NCI-H524 treated with DMSO at 0.1 percent for 48 hours (cell line): ENCODE measurements at places on chromosomes 1 and 21.

DNA sequence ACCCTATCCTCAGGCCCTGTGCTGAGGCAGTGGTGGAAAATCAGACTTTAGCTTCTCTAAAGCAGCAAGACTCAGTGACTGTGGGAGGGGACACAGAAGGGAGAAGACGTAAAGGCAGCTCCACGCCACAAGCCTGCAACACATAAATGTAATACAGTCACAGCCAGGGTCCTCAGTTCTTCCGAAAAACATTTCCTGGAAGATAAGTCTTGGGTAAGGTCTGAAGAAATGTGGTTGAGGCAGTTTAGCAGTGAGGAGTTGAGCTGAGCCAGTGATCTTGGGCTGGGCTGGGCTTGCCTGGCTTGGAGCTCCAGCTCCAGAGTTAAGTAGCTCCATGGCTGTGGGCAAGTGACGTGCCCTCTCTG is 127.8 kb upstream of the ADAR start:
- no peak for DNase-seq

DNA sequence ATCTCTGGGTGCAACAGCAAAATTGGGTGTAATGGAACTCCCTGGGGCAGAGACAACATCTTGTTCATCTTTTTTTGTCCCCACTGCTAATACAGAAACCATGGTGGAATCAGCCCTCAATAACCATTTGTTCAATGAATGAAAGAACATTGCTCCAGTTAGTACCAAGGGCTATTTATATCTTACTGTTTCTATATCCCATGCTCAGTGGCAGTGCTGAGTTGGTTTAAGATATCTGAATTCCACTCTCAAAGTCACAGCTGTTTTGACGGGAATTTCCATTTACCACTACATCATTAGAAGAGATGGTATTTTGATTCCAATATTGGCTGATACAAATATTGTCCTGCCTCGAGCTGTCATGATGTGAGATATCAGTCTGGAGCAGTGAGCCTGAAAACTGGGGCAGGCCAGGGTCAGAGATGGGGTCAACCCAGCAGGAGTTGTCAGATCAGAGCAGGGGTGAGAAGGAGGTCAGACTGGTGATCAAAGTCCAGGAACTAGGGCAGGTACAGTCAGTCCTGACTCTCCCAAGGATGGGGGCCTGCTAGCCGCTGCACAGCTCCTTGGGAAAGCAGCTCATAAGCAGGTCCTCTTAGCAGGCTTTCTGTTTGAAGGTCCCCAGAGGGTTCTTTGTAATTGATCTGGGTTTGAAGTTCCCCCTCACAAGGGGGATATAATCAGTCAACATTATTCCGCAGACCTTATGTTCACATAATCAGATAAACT is 5.8 kb upstream of the PHC2 start:
- peak; percentile 85 for DNase-seq

DNA sequence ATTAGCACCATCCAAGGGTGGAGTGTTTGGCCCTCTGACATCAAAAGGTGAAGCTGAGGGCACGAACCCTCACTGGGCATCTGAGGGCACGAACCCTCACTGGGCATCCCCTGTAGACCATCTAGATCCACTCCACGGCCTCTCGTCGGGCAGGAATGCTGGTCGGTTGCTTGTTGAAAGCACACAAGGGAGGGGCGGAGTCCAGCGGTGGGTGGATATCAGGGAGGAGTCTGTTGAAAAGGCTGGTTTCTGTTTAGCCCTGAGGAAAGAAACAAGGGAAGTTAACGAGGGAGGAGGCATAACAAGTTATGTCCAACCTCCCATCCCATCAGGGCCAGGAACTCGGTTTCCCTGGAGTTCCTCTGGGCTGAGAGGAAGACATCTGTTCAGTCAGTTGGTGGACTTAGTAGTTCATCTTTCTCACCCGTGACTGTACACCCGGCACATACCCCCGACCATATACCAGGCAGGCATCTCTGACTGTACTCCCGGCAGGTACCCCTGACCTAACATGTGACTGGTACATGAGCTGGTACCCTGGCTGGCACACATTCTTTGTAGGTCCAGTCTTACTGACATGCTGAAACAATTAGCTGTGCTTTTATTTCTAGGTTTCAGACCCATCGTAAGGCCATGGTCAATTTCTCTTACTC is 32.1 kb upstream of the PDE9A start:
- DNase-seq: no peak

GRCh38 chr1:23718482-23718881 is 24.8 kb upstream of the ELOA start:
- no peak for DNase-seq

GRCh38 chr21:32776743-32777142 is 5.2 kb upstream of the PAXBP1 start:
- DNase-seq: no peak

GRCh38 chr1:10909697-10910680 is 102.5 kb upstream of the TARDBP start:
- DNase-seq: no peak

- no peak for DNase-seq
Observed at GRCh38 chr1:29258976-29259801, 22.9 kb downstream of the PTPRU start.

DNA sequence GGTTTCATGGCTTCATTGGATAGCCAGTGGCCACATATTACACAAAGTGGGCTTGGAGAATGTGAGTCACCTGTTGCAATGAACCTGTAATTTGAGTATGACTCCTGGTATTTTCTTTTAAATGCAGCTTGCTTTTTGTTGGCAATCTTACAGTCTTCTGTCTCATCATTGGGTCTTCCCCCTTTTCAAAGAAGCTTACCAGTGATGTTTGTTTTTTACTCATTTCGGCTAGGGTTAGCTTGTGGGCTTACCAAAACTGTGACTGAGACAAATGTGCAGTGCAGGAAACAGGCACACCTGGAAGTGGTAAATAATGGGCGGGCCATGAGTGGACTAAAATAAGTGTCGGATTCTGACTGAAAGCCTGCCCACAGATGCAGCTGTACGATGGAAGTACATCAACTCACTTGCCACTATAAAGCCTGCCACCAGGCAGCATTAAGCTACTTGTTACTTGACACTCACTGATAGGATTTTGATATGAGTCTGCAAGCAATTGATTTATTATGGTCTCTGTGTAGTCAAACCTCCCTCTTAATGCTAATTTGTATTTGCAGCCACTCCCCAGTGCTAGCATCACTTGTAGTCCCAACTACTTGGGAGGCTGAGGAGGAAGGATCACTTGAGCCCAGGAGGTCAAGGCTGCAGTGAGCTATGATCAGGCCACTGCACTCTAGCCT is 4.2 kb downstream of the HHAT start:
- DNase-seq: no peak

GRCh38 chr1:36349241-36349671 is 25.8 kb upstream of the EVA1B start:
- DNase-seq: no peak

- no peak for DNase-seq
Observed at GRCh38 chr21:40788635-40789034, 58.3 kb downstream of the DSCAM start.

DNA sequence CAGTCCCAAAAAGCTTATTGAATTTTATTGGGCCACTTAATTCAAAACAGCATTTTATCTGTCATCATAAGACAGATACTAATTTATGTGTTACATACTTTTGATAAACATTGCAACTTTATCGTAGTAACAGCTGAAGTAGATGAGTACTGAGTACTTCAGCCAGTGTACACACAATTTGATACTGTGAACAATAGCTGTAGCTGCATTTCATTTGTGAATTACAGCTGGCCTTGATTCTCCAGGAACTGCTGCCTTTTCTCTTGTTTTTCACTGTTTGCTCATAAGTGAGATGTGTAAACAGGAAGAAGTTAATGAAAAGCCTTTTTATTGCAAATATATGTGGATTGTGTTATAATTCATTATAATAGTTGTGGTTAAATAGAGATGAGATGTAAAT is 10.2 kb downstream of the UAP1 start:
- no peak for DNase-seq

DNA sequence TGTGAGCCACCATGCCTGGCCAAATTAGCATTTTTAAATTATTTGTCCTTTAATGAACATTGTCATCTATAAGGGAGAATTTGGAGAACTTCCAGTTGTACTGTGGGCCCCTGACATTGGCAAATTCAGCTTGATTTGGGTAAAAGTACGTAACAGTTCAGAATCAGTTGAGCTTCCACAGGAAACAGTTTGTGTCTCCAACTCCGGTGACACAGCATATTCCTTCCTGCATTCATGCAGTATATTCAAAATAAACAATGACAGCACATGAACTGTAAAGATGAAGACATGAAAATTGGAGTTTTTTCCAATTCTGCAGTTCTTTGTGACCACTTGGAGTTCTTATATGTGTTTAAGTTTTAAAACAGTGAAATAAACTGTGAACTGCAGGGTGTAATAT is 28.2 kb downstream of the RNF220 start:
- no peak for DNase-seq

DNA sequence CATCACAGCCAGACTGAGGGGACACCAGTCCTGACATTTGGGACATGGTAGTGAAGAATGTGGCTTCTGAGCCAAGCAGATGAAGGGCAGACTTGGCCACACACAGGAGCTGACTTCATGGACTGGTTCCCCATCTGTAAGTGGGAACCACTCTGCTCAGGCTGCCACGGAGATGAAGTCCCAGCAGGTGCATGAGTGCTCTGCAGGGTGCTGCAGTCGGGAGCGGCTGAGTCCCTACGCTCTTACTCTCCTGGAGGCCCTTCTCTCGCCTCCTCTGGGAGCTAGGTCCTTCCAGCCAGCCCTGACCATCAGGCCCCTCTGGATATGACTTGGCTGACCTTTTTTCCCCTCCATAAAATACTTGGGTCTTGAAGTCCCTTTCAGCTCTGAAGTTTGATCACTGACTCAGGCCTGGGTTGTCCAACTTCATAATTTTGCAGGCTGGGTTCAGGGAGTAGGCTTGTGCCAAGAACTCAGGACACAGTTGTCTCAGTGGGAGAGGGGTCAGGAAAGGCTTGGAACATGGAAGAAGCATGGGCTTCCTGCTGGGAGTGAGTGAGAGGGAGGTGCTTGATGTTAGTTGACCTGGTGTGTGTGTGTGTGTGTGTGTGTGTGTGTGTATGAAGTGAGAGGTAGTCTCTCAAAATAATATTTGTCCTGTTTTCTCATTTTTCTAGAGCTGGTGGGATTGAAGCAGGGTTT is 21.0 kb upstream of the EPS8L3 start:
- DNase-seq: no peak

DNA sequence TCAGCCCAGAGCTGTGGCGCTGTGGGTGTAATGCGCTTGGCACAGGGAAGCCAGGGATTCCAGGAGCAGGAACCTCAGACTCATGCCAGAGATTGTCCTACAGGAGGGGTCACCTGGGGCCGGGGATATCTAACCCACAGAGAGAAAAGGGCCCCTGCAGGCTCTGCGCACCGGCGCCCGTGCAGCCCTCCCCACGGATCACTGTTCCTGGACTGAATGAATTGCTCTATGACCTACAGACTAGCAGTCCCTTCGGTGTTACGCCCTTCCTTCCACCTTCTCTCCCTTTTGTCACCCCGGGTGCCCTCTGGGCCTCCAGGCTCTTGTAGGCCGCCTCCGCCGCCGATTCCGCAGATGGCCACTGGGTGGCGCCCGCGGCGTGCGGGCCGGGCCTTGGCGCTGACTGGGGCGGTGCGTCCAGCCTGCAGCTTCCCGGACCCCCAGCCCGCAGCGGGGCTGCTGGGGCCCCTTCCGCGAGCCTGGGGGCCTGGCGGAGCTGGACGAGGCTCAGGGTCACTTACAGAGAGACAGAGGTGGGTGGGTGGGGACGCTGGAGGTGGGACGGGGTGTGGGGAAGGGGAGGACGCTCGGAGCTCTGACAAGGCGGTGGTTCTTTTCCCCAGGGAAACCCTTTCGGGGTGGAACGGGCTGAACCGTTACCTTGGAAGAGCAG is 101.3 kb downstream of the IER5 start:
- DNase-seq: no peak

DNA sequence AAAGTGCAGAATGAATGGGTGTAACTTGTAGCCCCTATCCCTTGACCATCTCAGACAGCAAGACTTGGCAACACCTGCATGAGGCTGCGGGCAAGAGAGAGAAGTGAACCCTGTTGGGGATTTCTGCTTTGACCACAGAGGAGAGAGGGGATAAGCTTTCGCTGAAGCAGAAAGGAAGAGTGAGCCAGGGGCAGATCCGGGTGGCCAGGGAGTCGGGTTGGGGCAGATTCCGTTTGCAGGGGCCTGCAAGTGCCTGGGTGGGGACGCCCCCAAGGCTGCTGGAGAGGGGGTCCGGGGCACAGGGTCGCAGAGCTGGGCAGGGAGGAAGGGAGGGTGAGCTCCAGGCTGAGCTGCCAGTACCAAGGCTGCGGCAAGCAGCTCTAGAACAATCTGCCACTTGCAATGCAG is 25.3 kb upstream of the PIK3CD start:
- no peak for DNase-seq

DNA sequence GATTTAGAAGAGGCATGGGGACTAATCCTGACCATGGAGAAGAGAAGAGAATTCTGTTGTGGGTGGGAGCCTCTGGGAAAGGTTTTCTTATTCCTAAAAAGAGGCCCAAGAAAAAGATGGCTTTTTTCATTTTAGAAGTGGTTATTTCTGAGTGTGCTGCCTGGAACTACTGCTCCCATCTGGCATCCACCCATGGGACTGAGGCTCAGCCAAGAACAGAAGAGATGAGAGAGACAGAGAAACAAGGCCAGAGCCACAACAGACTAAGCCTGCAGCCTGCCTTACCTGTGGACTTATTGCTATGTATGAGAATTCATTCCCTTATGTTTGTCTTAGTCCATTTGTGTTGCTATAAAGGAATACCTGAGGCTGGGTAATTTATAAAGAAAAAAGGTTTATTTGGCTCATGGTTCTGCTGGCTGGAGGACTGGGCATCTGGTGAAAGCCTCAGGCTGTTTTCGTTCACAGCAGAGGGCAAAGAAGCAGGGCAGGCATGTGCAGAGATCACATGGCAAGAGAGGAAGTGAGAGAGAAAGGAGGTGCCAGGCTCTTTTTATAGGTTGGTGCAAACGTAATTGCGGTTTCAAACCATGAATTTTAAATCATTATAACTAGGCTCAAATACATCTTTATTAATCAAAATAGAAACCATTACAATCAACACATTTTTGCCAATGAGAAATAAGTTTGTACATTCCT is 57.5 kb upstream of the PRDM2 start:
- DNase-seq: no peak

GRCh38 chr1:180881806-180882509 is 30.7 kb upstream of the KIAA1614 start:
- peak; percentile 37 for DNase-seq

DNA sequence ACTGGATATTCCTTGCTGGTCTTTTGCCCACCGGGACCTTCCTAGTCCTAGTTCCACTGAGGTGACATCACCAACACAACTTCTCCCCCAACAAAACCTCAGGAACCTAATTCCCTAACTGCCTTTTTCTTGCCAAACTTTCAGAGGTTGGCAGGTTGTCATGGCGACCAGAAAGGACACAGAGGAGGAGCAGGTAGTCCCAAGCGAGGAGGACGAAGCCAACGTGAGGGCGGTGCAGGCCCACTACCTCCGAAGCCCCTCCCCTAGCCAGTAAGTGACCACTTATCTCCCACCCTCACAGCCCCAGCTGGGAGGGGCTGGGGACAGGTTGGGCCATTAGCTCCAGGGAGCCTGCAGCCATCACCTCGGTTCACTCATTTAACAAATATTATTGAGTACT is 815 bp downstream of the STYXL2 start:
- no peak for DNase-seq

- no peak for DNase-seq
Observed at GRCh38 chr1:11335417-11336056, 62.5 kb downstream of the UBIAD1 start.

GRCh38 chr21:37245151-37245550 is 22.0 kb downstream of the VPS26C start:
- no peak for DNase-seq

- no peak for DNase-seq
Observed at GRCh38 chr1:203346060-203346768, 4.7 kb downstream of the FMOD start.

GRCh38 chr1:183655562-183656075 is 2.5 kb upstream of the APOBEC4 start:
- peak; percentile 29 for DNase-seq

GRCh38 chr1:46784666-46785065 is 14.2 kb upstream of the CYP4B1 start:
- DNase-seq: no peak
